ENCODE measurements at places on chromosomes 7 and 10.

GRCh38 chr10:113301342-113301984 is 251.4 kb upstream of the HABP2 start:
- no peak for DNase-seq

- DNase-seq, result no peak
Observed at GRCh38 chr7:70614237-70615045, 517.5 kb upstream of the GALNT17 start.

- DNase-seq, result no peak
Observed at GRCh38 chr10:91211675-91212074, 8.8 kb upstream of the PCGF5 start.

GRCh38 chr7:148296994-148297644 is 293.4 kb upstream of the C7orf33 start:
- DNase-seq, result no peak

DNA sequence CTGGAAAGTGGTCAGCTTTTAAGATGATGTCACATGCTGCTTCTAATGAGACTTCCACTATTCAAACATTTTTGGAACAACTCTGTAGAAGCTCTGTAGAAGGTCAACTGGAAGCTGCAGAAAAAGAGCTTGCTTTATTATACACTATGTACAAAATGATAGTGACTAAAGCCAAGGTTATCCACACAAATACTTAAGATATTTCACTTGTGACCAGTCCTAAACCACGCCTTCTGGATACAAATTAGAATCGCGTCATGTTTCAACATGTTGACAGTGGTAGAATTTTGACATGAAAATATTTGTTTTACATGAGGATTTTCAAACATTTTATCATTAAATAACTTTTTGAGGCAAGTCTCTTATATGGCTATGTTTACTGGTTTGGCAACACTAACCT is 499.6 kb upstream of the PHF14 start:
- no peak for DNase-seq

DNA sequence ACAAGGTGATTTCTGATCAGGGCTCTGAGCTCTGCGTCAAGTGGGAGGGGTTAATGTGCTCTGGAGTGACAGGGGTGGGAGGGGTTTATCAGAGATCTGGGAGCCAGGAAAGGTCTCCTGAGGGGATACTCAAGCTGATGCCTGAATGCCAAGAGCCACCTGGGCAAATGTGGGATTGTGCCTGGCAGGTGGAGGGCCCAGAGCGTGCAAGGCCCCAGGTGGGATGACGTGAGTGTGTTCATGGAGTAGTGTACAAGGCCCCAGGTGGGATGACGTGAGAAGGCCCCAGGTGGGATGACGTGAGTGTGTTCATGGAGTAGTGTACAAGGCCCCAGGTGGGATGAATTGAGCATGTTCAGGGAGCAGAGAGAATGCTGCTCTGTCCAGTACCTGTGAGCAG is 610.3 kb downstream of the PTPRN2 start:
- DNase-seq, result no peak

DNA sequence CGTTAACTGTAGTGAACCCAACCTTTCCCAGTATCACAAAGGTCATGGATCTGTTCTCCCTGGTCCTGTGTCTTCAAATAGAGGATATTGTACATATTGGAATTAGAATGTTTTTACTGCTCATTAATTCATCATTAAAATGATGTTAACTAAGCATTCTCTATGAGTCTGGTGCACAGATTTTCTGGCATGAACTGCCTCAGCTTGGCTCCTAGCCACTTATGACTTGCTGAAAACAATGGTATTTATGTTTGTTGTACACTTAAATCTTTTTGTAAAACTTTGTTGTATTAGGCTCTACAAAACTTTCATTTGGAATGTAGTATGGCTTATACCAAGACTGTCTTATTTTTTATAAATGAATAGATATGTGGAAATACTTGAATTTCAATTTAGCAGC is 329.4 kb downstream of the TFEC start:
- DNase-seq, result no peak

DNA sequence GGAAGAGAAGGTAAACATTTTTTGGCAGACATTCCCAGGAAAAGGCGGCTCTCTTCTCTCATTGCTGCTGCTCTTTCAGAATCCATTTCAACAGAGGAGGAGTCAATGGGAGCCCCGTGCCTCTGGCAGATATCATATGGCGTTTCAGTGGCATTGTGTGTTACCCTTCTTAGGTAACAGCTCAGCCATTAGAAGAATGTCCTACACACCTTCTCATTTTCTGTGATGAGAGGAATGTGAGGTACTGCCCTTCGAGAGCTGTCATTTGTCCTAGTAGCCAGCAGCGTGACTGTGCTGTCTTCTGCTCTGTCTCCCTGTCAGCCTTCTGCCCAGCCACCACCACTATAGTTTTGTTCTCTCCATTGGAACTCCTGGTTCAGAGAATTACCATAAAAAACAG is 102.4 kb downstream of the EGFR start:
- no peak for DNase-seq

DNA sequence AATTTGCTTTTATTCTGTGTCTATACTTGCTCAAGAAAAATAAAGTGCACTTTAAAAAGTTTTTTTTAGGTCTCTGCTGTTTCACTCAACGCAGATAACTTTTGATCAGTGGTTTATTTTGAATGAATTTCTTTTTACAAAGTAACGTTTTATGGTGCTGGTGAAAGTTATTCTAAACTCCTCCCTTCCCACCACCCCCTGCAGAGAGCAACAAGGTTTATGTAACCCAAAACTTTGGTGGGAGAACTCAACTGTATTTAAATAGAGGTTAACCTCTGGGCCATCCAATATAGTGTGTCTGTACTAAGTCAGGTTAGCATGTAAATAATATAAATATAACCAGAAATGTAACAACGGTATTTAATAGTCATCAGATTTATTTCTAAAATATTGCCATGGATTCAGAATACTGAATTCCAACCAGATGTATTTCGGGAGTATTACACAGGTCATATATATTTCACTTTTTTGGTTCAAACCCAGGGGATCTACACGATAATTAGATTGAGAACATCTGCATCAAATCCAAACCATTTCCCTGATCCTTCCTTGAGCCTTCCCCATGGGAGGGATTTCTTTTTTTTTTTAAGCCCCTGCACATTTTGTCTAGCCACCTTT is 3.9 kb upstream of the CUX1 start:
- DNase-seq, result no peak

DNA sequence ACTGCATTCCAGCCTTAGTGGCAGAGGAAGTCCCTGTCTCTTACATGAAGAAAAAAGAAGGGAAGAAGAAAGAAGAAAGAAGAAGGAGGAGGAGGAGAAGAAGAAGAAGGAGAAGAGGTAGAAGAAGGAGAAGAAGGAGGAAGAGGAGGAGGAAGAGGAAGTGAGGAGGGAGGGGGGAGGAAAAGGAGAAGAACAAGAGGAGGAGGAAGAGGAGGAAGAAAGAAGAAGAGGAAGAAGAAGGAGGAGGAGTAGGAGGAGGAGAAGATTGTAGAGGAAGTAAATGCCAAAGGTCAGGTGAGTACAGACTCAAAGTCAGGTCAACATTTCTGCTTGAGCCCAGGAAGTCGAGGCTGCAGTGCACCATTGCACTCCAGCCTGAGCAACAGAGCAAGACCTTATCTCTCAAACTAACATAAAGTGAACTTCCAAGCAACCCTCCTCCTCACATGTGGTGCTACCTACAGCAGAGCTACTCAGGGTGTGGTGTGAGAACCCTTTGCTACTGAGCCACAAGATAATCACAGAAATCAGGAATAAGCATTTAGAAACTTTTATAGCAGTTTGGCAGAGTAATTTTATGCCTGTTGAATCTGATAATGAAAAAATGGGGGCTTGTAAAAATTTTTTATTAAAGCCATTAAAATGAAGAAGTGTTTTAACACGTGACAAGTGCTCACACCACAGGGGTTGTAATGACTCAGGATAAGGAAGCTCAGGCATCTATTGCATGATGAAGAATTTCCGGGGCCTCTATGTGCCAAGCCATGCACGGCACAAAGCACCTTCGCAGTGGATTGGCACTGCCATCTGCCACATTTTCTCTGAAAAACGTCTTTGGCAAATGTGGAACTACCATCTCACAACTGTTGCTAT is 224.9 kb upstream of the AUTS2 start:
- DNase-seq, result peak; percentile 77

DNA sequence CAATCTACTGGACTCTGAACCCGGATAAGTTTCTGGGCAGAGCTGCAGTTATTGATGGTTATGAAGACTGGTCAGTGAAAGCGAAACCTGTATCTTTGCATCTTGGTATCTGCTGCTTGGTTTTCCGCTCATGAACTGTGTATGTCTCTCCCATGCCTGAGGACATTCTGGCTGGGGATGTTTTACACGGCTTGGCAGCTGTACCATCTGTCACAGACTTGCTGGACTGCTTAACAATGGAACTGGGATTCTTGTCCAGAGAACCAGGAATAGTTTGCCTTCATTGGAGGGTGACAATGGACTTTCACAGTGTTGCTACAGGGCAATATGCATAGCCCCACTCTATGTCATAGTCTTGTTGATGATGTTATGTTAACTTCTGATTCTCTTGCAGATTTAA is 119.9 kb upstream of the TMEM106B start:
- no peak for DNase-seq

- no peak for DNase-seq
Observed at GRCh38 chr10:97601268-97602215, 12.0 kb downstream of the C10orf62 start.

DNA sequence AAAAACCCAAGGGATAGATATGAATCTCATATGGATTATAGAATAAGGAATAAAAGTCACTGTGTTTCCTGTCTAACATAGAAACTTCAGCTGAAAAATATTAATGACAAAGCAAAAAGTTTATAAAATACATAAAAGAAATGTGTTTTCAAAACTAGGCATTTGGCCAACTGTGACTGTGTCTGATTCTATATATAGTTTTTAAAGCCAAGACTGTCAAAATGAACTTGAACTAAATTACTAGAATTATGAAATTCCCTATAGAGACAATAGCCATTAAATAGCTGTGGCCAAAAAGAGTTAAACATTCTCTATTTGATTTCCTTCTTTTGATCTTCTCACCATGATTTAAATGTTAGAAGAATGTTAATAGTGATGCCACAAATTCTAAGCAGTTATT is 311.2 kb upstream of the SEMA3D start:
- no peak for DNase-seq

DNA sequence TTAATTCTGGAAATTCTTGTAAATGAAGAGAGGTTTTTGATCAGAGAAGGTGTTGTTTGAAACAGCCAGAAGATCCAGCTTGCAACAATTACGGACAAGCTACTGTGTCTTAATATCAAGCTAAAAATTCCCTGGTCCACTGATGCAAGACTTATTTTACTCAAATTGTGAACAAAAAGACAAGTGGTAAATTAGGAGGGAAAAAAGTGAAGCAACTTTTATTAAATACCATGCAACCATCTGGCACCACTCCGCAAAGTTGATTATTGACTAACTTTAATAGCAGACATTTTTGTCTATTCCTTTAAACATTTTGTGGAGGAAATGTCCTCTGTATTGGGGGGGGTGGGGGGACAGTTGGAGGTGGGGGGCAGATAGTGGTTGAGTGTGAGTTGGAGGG is 5.1 kb upstream of the CAV2 start:
- DNase-seq, result no peak

GRCh38 chr7:140479739-140480084 is 407 bp upstream of the MKRN1 start:
- DNase-seq, result no peak

- DNase-seq, result no peak
Observed at GRCh38 chr7:121504482-121504881, 108.4 kb upstream of the FAM3C start.

GRCh38 chr7:81534996-81535395 is 234.9 kb downstream of the HGF start:
- DNase-seq, result no peak

DNA sequence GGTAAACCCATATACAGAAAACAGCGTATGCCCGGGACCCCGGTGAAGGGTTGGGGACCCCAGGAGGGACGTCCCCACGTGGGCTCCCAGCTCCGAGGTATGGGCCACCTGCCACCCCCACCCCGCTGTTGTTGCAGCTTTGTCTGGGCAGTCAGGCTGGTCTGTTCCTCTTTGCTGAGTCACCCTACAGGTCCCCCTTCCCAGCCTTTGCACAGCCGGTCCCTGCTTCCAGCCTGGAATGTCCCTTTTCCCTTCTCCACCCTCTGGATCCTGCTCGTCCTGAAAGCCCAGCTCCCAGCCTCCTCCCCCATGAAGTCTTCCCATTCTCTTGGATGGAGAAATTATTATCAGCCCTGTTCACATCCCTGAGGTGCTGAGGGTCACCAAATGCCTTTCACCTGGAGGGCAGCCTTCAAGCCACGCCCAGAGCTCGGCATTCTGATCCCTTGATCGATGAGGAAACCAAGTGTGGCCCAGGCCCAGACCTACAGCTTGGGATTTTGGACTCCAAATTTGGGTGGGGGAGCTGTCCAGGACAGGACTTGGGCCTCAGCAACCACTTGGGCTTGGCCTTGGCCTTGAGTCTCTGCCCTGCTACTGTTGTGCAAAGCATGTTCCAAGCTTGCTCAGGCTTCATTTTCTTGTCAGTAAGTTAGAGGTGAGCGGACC is 2.6 kb downstream of the CLDN4 start:
- no peak for DNase-seq

DNA sequence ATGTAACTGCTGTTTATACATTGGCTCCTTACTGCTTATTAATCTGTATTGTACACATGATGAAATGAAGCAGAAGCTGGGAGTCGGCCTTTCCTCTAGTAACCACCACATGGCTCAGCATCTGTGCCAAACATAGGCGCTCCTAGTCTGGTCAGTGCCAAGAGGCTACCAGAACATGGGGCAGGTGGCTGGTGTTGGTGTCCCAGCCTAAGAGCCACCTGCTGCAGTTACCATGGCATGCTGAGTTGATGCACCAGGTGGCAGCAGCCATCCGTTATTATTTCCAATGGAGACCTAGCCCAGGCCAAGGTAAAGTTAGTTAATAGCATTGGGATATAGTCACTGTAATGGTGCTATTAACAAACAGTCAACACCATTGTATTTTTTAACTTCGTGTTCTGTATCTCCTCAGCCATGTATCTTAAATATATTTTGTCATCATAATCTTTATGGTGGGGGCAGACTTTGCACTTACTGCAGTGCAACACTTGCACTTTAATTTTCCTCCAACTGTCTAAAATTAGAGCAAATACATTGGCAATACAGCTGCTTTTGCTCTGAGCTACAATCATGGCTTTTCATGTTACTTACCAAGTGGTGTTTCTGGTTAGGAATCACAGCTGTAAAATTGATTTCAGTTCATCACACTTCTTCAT is 33.1 kb downstream of the HBP1 start:
- no peak for DNase-seq

GRCh38 chr10:132974886-132975830 is 32.8 kb upstream of the CFAP46 start:
- DNase-seq, result no peak

Measured in HL-60 (cell line).